ENCODE measurements at places on chromosomes 6 and 20.
A peak's percentile ranks its signal among the peaks of the same experiment; 100 is the strongest.

GRCh38 chr6:39836606-39837005 lies 44.4 kb downstream of the DAAM2 start:
- DNase-seq: no peak

- DNase-seq: no peak
These were observed 36.5 kb downstream of the TRAM2 start for GRCh38 chr6:52540286-52540902.

GRCh38 chr20:49540687-49541435 lies 27.1 kb downstream of the PTGIS start:
- no peak for DNase-seq

DNA sequence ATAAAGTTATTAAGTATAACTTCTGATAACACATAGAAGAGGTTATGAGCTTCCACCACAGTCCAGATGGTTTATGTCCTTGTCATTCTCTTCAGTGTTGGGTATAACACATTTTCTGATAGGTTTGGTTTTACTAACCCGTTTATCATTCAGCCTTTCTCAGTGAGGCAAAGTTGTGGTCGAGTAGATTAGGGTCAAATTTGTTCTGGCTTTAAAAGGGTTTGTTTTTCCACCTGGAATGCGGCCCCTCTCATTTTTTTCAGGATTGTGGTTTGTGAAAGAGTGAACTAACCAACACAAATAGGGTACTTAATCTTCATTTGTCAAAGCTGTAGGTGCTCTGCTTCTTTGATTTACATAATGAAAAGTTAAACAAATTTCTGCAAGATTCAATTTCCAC lies 204.2 kb upstream of the ASCC3 start:
- DNase-seq: no peak

GRCh38 chr6:5438922-5439584 lies 177.7 kb downstream of the FARS2 start:
- DNase-seq: no peak

DNA sequence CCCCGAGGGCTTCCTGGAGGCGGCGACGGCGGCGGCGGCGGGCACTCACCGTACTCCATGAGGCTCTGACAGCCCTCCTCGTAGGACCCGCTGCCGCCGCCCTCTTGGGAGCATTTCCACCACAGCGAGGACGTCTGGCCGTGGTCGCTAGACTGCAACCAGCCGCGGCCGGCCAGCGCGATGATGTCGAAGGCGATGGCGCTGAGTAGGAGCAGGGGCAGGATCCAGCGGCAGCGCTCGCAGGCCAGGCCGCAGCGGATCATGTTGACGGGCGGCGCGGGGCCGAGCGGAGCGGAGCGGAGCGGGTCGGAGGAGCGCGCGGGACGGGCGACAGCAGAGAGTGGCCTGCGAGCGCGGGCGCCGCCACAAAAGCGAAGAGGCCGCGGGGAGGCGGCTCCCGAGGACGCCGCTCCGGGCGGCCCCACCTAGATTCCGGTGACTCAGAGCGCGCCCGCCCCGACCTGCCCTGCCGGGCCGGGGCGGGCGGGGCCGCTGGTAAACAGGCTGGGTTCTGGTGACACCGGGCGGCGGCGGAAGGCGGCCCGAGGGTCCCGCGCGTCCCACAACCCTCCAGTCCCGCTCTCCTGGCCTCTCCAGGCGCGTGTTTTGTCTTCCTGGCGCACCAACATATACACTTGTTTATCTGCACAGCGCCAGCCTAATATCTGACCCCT lies at the start of gene PERP:
Gene PERP (minus strand): TSS at position 342 of the 674 bp plus-strand sequence. CDS start 79 bp downstream, at position 263.
- peak; percentile 60 for DNase-seq

DNA sequence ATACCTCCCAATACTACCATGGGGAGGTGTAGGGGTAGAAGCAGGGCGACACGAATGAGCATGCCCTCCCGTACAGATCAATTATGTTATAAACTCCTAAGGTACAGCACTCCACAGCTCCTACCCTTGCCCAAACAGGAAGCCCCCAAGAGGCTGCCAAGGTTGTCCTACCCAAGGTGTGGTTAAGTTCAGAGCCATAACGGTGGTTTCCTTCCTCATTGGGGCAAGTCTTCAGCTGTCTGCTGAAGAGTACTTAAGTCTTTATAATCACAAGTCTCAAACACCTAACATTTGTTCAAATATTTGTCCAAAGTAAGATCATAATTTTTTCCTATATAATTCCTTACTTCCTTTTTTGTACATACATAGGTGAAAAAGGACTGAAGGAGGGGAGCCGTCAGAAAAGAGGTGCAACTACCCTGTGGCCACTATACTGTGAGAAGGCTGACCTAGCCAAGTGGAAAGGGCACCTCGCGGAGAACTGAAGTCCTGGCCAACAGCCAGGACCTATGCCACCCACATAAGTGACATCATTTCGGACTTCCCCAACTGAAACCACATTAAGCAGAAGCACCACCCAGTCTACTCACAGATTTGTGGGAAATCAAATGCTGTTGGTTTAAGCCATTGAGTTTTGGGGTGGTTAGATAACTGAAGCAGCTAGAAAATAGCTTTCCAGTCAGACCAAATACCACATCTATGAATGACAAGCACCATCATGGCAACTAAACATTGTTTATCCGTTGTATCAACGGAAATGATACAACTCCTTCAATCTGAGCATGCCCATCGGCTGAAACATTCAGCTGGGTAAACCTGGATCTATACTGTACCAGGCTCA lies 2.9 kb upstream of the RAB22A start:
- peak; percentile 61 for DNase-seq

GRCh38 chr6:138028893-138029292 lies 78.3 kb downstream of the PERP start:
- no peak for DNase-seq

GRCh38 chr6:156971153-156971885 lies 194.1 kb downstream of the ARID1B start:
- DNase-seq: no peak

- no peak for DNase-seq
These were observed 192.0 kb downstream of the CD109 start for GRCh38 chr6:73888050-73888449.

Measured in stimulated activated CD4-positive, alpha-beta T cell treated with anti-CD3 and anti-CD28 coated beads, Interleukin-1b, Interleukin-23, amount 100 ng/mL, for 48 hours (primary cell).